Left colon (tissue), 2 donors: ENCODE measurements at places on chromosomes 16 and 17. TPM values are rescaled to one million over a fixed set of nuclear protein-coding genes. Genes with fewer than 3 reads are reported as not detected.

The USP7 gene
- 119 TPM for total RNA-seq

The RNU2-1 gene
- 4,822 TPM for total RNA-seq

The P2RX5 gene
- 2.6 TPM for total RNA-seq

The IL17C gene
- not detected for total RNA-seq

The DLX4 gene
- not detected for total RNA-seq

The MLKL gene
- 15.9 TPM for total RNA-seq

The SEZ6 gene
- 0.46 TPM for total RNA-seq

The ZFP3 gene
- 8.0 TPM for total RNA-seq

The COG7 gene
- 29.3 TPM for total RNA-seq
